ENCODE measurements at places on chromosomes 3 and 15.

DNA sequence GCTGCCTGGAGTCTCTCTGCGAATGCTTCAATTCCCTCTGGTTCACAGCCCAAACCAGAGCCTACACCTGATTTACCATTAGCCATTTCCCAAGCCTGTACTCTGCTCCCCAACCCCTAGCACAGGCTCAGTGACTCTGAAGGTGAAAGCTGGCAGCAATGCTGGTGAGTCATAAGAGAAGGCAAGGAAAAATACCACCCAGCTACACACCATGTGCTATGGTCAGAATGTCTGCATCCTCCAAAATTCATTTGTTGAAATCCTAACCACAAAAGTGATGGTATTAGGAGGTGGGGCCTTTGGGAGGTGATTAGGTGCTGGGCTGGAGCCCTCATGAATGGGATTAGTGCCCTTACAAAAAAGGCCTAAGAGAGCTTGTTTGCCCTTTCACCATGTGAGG is 117.1 kb upstream of the TJP1 start:
- DNase-seq, result no peak

DNA sequence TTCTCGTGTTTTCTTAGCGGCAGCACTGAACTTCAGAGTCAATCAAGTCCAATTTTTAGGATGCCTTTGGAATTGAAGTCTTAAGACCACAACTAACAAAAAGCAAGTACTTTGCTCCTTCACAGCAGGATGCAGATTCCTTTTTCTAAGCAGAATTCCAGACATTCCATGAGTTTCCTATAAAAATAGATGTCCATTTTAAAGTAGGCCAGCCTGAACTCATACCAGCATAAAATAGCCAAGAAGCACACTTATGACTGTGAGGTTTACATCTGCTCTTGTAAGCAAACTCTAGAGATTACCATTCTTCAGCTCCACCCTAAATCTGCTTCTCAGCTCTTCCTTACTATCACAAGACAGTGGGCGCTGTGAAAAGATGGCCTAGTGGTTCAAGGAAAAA is 85.8 kb downstream of the THBS1 start:
- no peak for DNase-seq

DNA sequence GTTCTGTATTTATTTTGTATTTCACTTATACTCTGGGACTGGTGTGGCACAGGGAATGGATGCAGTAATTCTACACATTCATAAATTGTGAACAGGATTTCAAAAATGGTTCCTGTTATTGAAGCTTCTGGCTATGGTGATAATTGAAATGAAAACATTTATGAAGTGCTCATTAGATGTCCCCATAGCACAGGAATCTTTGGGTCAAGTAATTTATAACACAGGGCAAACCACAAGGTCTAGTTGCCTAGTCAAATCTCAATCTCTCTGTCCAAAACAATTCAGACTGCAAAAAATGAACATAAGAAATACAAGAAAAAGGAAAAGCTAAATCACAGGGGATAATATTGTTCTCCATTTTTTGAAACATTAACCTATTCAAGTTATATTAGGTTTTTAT is 117.5 kb upstream of the PTPRG start:
- no peak for DNase-seq

GRCh38 chr3:154218728-154219127 is 97.5 kb downstream of the ARHGEF26 start:
- no peak for DNase-seq

DNA sequence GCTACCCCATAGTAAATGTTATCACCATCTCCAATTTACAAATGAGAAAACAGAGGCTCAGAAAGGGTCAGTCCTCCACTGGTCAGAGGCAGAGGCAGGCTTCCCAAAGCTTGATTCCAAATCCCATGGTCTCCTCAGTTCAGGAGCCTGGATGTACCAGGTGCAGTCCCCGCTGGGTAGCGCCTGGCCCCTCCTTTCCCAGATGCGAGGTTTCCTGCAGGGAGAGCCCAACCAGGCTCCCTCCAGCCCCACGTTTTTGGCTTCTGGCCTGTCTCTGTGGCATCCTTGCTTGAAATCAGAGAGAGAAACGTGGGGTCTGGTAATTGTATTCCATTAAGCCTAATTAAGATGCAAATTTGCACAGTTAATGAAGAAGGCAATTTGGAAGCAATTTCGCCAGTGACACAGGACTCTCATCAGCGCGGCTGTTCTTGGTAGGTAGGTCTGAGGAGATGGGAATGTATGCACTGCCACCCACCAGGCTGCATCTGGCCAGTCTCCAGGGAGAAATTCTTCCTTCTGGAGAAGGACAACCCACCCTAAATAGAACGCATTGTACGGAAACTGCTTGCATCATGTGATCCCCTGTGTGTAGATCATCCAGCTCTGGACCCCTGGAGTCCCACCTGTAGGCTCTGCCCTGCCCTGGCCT is 50.5 kb downstream of the HRH1 start:
- no peak for DNase-seq

GRCh38 chr3:86073799-86074198 is 917.1 kb downstream of the VGLL3 start:
- no peak for DNase-seq

GRCh38 chr3:13274125-13274524 is 146.0 kb downstream of the NUP210 start:
- no peak for DNase-seq

DNA sequence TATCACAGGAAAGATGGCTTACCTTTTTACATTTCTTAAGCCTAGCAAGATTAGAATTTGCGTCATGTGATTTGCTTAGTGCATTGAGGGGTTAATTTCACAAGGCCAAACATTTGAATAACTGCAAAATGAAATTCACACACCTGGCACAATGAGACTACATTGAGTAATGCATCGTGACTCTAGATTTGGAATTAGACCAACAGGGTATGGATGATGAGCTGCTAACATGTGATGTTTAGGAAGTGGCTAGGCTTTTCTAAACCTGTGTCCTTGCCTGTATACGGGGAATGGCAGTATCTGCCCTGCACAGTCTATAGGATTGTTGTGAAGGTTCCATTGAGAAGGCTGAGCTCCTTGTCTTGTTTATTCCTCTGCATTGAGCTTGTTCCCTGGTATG is 160.1 kb downstream of the MFSD1 start:
- no peak for DNase-seq

- no peak for DNase-seq
Observed at GRCh38 chr15:74850393-74850792, 7.4 kb upstream of the ULK3 start.

DNA sequence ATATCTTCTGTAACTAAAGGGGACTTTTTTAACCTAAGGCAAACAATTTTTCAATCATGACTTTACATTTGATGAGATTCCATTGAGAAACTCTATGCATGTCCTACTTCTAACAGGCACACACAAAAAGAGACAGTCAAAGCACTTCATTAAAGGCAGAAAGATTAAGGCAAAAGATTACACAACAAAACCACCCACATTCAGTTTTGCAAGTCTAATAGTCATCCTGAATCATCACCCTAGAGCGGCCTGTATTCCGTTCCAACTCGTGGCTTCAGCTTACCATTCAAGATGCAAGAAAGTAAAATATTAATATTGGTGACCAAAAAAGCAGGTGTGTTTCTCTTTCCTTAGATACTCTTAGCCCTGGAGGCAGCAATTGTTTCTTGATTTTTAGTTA is 205.9 kb downstream of the P3H2 start:
- no peak for DNase-seq
